NCI-H524 (cell line): ENCODE measurements at places on chromosomes 3 and 15.
A peak's percentile ranks its signal among the peaks of the same experiment; 100 is the strongest.

- peak; percentile 27 for DNase-seq
Measured at GRCh38 chr15:42591238-42591934, 16.0 kb downstream of the STARD9 start.

DNA sequence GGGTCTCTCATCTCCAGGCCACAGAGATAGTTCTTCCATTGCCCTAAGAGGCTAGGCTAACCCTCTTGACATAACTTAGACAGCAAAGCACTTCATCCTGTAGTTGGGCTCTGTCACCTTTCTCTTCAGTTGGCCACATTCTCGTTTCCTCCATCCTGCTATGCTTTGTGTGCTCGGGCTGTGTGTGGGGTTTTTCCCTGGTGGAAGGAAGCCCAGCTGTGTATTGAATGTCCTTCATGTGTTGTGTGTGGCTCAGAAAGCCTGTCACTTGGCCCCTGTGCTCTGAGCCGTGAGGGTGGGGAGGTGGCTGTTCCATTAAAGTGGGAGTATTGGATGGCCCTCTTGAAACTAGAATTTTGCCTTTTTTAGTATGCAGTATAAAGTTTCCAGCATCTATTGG is 8.8 kb upstream of the EXOG start:
- DNase-seq = no peak

DNA sequence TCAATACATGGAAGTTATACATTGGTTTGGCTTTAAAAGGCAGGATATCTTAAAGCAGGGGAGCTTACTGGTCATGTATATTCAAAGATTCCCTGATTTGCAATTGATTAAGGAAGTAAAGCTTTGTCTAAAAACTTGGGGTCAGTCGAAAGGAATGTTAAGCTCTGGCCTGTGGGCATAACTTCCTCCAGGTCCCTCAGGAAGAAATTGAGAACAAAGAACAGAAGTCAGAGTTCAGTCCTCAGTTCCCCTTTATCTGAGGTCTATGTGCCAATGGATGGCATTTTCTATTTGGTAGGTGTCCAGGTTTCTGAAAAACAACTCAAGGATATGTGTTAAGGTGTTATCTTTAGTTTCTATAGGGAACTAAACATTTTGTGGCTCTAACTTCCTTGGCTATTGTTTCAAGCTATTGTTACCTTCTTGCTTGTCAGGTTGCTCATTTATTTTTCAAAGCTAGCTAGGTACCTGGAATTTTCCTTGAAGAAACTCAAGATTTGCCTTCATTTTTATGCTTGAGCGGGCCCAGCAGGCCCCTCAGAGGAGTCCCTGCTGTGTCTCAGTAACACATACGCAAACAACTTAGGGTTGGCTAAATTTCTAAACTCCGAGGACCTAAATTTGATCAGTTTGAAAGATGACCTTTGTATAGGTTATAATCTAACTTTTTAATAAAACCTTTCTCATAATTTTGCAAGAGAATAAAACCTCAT is 135.0 kb upstream of the UBE2E2 start:
- no peak for DNase-seq

DNA sequence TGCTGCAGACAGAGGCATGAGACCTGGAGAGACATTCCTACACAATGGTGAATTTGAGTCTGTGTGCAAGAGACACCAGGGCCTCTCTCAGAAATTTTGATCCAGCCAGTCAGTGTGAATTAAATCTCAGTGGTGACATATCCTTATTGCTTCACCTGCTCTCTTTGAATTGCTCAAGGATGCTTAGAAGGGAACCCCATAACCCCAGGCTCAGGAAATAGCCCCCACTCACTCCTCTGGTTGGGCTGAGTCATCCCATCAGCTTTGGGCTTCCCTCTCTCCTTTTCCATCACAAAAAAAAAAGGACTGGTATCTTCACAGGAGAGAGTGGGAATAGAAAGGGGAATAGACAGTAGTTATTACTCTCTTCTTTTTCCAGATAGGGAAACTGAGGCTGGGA is 33.0 kb upstream of the LARS2 start:
- DNase-seq = no peak

GRCh38 chr3:45841757-45842491 is at the start of gene LZTFL1:
LZTFL1 (minus strand) TSS chr3:45842119; CDS start chr3:45841991, 128 bp downstream.
- peak; percentile 97 for DNase-seq

- no peak for DNase-seq
Measured at GRCh38 chr3:188578576-188579363, 424.8 kb downstream of the LPP start.

DNA sequence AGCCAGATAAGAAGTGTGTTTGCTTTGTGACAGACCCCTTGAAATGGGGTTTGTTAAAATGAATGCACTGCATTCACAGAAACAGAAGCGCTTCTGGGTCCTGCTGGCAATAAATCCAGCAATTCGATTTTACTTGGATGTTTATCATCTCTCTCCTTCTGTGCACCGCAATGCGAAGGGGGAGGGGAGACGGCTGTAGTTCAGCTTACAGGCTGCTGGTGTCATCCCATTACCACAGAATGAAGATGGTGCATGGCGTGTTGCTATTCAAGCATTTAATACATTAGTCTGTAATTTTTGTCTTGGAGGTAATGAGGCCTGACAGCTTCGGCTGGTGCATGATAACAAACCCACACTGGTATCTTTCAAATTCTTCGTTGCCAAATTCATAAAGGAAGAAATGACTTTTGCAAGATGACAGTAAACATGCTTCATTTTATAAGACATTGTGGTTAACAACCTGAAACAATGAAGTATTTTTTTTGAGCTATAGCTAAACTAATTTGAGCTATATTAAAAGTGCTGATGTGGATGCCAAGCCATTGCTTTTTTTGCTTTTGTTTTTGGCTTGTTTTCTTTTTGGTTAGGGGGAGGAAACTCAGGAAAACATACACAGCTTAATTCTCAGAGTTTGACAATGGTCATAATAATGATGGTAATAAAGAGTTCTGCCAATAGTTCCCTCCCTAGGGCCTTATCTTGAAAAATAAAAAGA is 418.3 kb downstream of the OTOL1 start:
- DNase-seq = peak; percentile 82
